ENCODE measurements at places on chromosomes 11 and 22. TPM values are rescaled to one million over a fixed set of nuclear protein-coding genes. Genes with fewer than 3 reads are reported as not detected.

GRCh38 chr11:132430429-132431062, 1060.1 kb downstream of the NTM start:
- H3K4me1 ChIP-seq: no peaks in the 10 kb centered on the region
- H3K4me3 ChIP-seq: no peak overlapping the region
- no peaks in the 10 kb centered on the region for H3K27me3 ChIP-seq
- DNase-seq: no peak

GRCh38 chr11:105357146-105357545, 217.6 kb upstream of the CARD18 start:
- no peak for DNase-seq
- no peaks in the 10 kb centered on the region for H3K36me3 ChIP-seq
- no peak overlapping the region for H3K27ac ChIP-seq
- no peak overlapping the region for H3K4me3 ChIP-seq

DNA sequence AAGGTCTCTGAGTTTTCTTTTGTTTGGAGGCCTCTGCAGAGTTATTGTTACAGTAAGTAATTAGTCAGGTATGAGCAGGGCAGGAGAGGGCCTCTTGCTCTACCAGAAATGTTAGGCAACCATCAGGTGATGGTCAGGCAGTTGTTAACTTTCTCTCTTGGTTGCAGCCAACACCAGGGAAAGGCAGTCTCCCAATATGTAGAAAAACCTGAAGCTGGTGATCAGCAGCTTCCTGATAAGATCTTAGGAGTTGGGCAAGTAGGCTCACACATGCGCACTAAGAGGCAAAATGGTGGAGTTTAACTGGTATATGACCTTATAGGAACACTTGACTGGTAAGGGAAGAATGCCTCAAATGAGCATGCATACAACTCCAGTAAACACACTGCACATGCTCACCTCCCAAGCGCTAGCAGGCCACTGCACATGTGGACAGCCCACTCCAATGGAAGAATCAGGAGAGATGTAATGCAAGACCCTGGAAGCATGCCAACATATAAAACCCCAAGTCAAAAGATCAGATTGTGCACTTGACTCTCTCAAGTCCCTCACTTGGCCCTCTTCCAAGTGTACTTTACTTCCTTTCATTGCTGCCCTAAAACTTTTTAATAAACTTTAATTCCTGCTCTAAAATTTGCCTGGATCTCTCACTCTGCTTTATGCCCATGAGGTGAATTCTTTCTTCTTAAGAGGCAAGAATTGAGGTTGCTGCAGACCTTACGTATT, 23.7 kb upstream of the SLC35F2 start:
- peaks cover 9% of the 10 kb centered on the region for H3K27me3 ChIP-seq
- H3K4me1 ChIP-seq: no peaks in the 10 kb centered on the region
- no peaks in the 10 kb centered on the region for H3K36me3 ChIP-seq
- no peak for DNase-seq
- H3K27ac ChIP-seq: no peak overlapping the region

DNA sequence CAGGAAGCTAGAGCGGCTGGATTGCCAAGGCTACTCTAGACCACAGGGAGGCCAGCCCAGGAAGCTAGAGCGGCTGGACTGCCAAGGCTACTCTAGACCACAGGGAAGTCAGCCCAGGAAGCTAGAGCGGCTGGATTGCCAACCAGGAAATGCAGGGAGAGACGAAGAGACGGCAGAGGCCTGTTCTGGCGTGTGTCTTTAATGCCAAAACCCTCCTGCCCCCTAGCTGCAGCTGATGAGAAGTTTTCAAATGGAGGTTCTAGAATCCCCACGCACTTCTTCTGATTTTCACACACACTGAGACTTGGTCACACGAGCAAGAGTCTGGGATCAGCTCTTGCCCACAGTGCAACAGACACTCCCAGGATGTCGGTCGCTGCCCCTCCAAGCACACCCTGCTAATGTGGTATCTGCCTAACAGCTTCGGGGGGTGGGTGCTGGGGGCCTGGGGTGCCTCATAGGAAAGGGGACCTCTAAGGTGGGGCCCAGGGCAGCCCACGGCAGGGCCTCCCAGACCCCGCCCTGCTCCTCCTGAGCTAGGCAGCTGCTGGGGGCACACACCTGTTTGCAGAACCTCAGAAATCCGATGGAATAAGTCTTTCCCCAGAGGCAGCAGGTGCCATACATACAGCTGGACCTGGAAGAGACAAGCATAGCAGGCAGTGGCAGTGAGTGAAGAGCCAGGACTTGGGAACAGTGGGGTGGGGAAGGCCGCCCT, 28.5 kb downstream of the MAFF start:
- H3K4me3 ChIP-seq: no peak overlapping the region
- peak; percentile 34 for DNase-seq
- H3K27ac ChIP-seq: no peak overlapping the region

GRCh38 chr11:70825893-70826540, 426.4 kb downstream of the SHANK2 start:
- peaks cover 43% of the 10 kb centered on the region for H3K27me3 ChIP-seq
- H3K4me1 ChIP-seq: no peaks in the 10 kb centered on the region
- H3K4me3 ChIP-seq: no peak overlapping the region
- no peaks in the 10 kb centered on the region for H3K36me3 ChIP-seq

DNA sequence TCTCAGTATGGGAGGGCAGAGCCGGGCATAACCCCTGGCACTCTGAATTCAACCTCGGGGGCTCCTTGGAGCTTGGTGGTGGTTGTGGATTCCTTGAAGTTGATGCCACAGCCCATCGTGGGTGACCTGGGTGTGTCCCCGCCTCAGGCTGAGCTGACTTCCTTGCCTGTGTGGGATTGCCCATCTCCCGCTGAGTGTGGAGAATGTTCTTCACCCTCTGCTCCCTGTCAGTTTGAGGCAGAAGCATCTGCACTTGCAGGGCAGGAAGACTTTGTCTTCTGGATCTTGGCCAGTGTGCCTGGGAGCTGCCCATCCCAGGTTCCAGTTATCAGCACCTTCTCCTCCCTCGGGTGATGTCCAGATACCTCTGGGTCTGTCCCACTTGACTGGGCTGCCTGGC, 25.3 kb downstream of the CD82 start:
- H3K4me3 ChIP-seq: no peak overlapping the region
- no peak for DNase-seq
- peaks cover 30% of the 10 kb centered on the region for H3K36me3 ChIP-seq
- H3K4me1 ChIP-seq: peaks cover 5% of the 10 kb centered on the region

- H3K36me3 ChIP-seq: no peaks in the 10 kb centered on the region
- no peak overlapping the region for H3K27ac ChIP-seq
- peaks cover 12% of the 10 kb centered on the region for H3K4me1 ChIP-seq
- peaks cover 13% of the 10 kb centered on the region for H3K27me3 ChIP-seq
- no peak for DNase-seq
Observed at GRCh38 chr11:120337355-120338106, 1.3 kb downstream of the ARHGEF12 start.

GRCh38 chr11:72981080-72981479, 161.0 kb downstream of the FCHSD2 start:
- H3K27me3 ChIP-seq: no peaks in the 10 kb centered on the region
- H3K4me3 ChIP-seq: no peak overlapping the region
- H3K36me3 ChIP-seq: no peaks in the 10 kb centered on the region
- no peak for DNase-seq

- H3K27ac ChIP-seq: peak overlapping the region; percentile 93
- H3K27me3 ChIP-seq: no peaks in the 10 kb centered on the region
- H3K4me3 ChIP-seq: no peak overlapping the region
- H3K36me3 ChIP-seq: no peaks in the 10 kb centered on the region
- H3K4me1 ChIP-seq: peaks cover 31% of the 10 kb centered on the region
- no peak for DNase-seq
Observed at GRCh38 chr22:44454113-44454769, 43.8 kb downstream of the RTL6 start.

- no peaks in the 10 kb centered on the region for H3K4me1 ChIP-seq
- H3K27ac ChIP-seq: no peak overlapping the region
- DNase-seq: no peak
- no peaks in the 10 kb centered on the region for H3K36me3 ChIP-seq
Observed at GRCh38 chr22:34462795-34463194, 542.5 kb upstream of the LARGE1 start.

GRCh38 chr22:37533995-37534394, 14.8 kb upstream of the CARD10 start:
- DNase-seq: no peak
- no peak overlapping the region for H3K4me3 ChIP-seq
- no peaks in the 10 kb centered on the region for H3K4me1 ChIP-seq
- H3K27me3 ChIP-seq: no peaks in the 10 kb centered on the region
- no peak overlapping the region for H3K27ac ChIP-seq
- no peaks in the 10 kb centered on the region for H3K36me3 ChIP-seq

GRCh38 chr22:26267856-26268255, 98.6 kb downstream of the SEZ6L start:
- DNase-seq: no peak
- no peaks in the 10 kb centered on the region for H3K4me1 ChIP-seq
- H3K36me3 ChIP-seq: no peaks in the 10 kb centered on the region
- H3K27ac ChIP-seq: no peak overlapping the region

Gene RAB38
- total RNA-seq: 0.68 TPM

Gene INPP5J
- 1.1 TPM for total RNA-seq

Gene MUC5B
- not detected for total RNA-seq

Gene CALCA
- not detected for total RNA-seq

Gene VPREB1
- not detected for total RNA-seq

Gene LMO2
- 1.6 TPM for total RNA-seq

Gene CD3D
- 361 TPM for total RNA-seq

Gene ATP5MG
- 172 TPM for total RNA-seq

Gene APOA5
- total RNA-seq: not detected

Gene NAT10
- total RNA-seq: 84.0 TPM

Gene IGF2
- 0.82 TPM for total RNA-seq
